ENCODE measurements at places on chromosomes 2 and 18.

DNA sequence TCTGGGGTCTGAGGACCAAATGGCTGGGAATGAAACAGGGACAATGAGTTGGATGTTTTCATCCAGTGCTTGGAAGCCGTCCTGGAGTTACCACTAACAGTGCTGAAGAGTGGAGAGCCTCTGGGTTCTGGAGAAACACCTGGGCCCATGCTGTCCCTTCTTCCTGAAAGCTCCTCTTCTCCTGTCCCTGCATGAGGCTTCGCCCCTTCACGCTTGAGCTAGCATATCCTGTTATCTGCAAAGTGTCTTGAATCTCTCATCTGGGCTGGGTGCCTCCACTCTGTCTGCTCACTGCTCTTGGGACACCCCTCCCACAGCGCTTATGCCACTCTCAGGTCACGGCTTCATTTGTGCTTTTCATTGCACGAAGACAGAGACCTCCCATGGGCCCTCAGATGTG, 154.5 kb downstream of the MYCN start:
- DNase-seq, result no peak

- DNase-seq, result peak; percentile 54
These were observed 31.3 kb upstream of the RAPGEF4 start for GRCh38 chr2:172704072-172704936.

- no peak for DNase-seq
These were observed 251.3 kb upstream of the PXDN start for GRCh38 chr2:1995584-1995983.

GRCh38 chr2:235087832-235088495, 136.1 kb downstream of the SH3BP4 start:
- no peak for DNase-seq

- no peak for DNase-seq
These were observed 54.1 kb upstream of the AQP4 start for GRCh38 chr18:26919627-26920026.

DNA sequence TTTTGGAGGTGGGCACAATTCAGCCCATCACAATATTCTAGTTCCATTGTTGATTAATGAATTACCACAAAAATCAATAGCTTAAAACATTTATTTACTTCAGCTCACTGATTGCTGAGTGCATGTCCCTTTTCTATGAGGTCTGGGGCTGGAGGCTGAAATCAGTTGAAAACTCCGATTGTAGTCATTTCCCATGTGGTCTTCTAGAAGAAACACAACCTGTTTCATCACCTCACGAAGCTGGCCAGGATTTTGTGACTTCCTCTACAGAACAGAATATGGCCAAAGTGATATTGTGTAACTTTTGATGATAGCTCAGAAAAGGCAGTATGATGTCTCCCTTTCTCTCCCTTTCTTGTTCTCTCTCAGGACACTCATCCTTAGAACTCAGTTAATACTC, 44.1 kb upstream of the CYRIA start:
- no peak for DNase-seq

DNA sequence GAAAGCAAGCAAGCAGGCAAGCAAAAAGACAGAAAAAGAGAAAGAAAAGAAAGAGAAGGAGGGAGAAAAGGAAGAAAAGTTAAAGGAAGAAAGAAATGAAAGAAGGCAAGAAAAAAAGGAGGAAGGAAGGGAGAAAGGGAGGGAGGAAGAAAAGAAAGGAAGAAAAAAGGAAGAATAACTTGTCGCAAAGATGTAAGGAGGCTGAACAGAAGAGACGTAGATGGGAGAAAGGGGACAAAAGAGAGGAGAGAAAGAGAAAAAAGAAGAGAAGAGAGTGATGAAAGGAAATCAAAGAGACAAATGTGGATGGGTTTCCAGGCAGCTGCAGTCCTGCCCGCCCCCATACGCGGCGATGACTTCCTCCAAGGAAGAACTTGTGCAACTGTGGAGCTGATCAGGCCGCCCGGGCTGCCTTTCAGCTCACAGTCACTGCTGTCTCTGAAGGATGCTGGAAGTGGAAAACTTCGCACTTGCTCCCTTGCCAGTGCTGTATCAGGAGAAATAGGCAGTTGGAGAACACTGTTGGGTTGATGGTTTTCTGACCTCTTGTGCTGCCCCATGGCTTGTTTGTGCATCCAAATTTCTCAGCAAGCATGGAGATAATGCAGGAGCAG, 52.9 kb downstream of the TRIB2 start:
- DNase-seq, result no peak

- DNase-seq, result no peak
These were observed 554 bp downstream of the PFN4 start for GRCh38 chr2:24122366-24123194.

DNA sequence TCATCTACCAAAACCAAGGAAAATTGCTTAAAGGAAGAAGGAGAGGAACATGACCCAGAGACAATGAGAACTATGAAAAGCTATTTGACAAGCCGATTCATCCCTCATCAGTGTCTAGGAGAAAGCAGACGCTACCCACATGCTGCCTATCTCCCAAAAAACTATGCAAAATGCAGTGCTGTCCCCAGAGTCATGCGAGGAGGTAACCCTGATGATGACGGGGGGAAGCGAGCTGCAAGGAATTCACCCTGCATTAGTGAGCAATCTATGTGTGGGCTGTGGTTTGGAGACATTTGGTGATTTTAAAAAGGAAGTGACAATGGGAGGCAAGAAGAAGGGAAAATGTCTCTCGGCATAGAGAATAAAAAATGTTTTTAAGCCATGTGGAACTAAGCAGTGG, 472.7 kb downstream of the CMPK2 start:
- DNase-seq, result peak; percentile 3

DNA sequence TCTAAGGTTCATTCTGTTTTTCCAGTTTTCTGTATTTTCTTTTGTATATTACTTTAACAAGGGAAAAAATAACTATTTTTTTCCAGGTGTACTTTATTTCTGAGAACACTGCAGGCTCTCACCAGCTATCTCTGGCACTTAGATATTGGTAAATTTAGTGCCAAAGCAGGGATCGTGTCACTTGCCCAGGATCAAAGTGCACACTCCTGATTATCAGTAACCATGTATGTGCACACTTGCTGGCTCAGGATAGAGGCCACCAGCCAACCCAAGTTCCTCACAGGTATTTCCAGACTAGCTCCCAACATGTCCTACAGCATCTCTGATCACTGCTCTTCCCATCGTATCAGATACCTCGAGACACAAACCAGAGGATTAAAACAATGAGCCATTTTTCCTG, 5.8 kb upstream of the FZD5 start:
- no peak for DNase-seq

- no peak for DNase-seq
These were observed 8.8 kb downstream of the PDCD1 start for GRCh38 chr2:241849616-241850543.

- peak; percentile 80 for DNase-seq
These were observed 550 bp upstream of the MALL start for GRCh38 chr2:110116033-110116710.

All from EH (cell line).